ENCODE measurements at places on chromosomes 3 and 15.

DNA sequence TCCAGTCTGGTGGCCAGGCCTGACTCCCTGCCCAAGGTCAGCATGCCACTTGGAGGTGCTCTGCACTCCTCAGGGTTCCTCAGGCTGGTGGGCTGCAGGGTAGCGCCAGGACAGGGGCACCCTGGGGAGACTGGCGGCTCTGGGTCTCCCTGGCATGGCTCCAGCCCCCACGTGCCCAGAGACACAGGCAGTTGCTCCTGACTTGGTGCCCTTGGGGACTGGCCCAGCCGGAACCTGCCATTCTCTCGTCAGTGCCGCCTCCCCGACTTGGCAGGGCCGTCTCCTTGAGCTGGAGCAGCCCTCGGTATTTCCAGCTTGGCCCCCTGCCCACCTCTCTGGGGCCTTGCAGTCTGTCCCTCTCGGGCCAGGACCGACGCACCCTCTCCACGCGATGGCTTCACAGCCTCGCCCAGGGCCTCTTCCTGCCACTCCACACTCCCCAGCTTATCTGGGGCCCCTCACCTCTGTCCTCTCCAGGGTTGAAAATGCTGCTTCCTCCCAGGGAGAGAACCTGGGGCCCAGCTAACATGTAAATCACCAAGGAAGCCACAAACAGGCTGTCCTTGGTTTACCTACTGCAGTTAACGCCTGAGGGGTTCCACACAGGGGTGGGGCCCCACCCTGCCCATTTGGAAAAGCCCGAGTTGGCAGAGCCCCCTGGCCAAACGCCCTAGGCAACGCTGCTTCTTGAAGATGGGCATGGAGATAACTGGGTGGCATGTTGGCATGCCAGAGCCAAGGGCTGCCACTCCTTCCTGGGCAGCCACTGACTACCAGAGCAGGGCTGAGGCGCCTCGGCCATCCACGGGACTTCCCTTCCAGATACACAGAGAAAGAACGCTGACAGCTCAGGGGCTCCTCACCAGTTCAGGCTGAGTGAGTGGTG, 61.4 kb downstream of the SMAD6 start:
- no peak for DNase-seq

- no peak for DNase-seq
Measured at GRCh38 chr3:27239951-27240350, 129.2 kb downstream of the NEK10 start.

GRCh38 chr3:11591391-11592282, 52.1 kb downstream of the VGLL4 start:
- DNase-seq: no peak

- DNase-seq: no peak
Measured at GRCh38 chr3:124174910-124175874, 183.3 kb upstream of the ROPN1 start.

All from stimulated activated CD4-positive, alpha-beta T cell treated with anti-CD3 and anti-CD28 coated beads, Interleukin-1b, Interleukin-23, amount 100 ng/mL, for 48 hours (primary cell).